GM06990 (cell line): ENCODE measurements at places on chromosomes 2 and 18.

GRCh38 chr2:16568998-16569784 is 96.4 kb downstream of the CYRIA start:
- no peak for DNase-seq

- DNase-seq, result no peak
Measured at GRCh38 chr2:168060986-168061750, 186.2 kb downstream of the STK39 start.

GRCh38 chr2:204370172-204370718 is 175.0 kb upstream of the PARD3B start:
- DNase-seq, result no peak

GRCh38 chr18:66752733-66753132 is 148.8 kb upstream of the CDH19 start:
- DNase-seq, result no peak
